Mammary epithelial cell (primary cell): ENCODE measurements at places on chromosomes 2 and 18.

GRCh38 chr2:197254776-197255530 lies 55.6 kb downstream of the ANKRD44 start:
- no peak for DNase-seq

DNA sequence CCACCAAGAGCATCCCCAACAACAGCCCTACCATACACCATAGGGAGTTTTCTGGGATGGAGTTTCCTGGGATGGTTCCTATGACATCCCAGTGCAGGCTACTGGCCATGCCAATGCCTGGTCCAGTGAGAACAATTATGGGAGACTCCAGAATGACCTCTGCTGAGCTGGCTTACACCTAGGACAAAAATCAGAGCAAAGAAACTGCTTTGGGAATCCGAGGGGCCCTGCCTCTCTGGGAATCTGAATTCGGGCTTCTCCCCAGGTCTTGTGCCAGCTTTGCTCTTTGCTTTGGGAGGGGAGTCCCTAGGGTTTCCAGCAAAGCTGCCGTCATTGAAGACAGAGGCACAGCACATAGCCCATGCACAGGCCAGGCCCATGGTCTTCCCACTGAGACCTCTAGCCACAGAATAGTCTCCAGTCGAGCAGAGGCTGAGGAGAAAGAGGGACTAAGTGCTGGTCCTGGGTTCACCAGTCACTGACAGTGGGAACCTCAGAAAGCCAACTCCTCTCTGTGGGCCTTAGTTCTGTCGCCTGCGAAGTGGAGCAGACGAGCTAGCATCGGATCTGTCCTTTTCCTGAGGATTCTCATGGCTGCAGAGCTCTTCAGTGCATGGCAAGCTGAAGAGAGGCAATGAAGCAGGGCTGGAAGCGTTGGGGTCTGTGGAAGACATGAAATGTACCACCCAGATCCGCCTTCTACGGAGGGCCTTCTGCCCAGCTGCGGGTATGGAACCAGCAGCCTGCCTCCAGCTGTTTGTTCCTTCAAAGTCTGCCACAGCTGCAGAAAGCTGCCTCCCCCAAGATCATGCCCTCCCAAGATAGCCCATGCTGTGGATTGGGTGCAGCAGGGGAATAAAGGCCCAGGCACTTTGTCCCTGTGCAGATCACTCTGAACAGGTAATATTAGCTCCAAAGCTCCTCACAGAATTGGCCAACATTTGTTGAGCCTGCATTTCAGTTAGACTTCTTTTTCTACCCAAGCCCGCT lies 11.2 kb upstream of the LBH start:
- no peak for DNase-seq

GRCh38 chr2:118667348-118667747 lies 180.1 kb downstream of the EN1 start:
- DNase-seq: peak; percentile 50

DNA sequence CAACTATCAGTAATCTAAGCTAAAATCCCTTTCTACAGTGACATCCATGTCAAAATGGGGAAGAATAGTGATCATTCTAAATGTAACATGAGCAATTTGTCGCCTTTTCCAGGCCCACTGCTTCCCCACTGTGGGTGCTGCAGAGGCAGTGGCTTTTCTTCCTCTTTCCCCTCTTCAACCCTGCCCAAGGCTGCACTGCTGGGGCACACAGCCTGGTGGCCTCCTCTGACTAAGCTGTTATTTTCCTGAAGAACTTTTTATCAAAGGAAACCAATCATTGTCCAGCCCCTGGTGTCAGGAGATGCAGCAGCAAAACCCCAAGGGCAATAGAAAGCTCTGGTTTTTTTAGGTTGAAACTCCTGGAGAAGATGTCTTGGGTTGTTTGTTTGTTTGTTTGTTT lies 117.6 kb upstream of the KLF7 start:
- peak; percentile 10 for DNase-seq
